ENCODE measurements at places on chromosomes 16 and 17. TPM values are rescaled to one million over a fixed set of nuclear protein-coding genes. Genes with fewer than 3 reads are reported as not detected.

MYH11 gene
- total RNA-seq = not detected

RNF222 gene
- 0.07 TPM for total RNA-seq

GRAP gene
- 0.14 TPM for total RNA-seq

NOG gene
- total RNA-seq = 6.1 TPM

HAP1 gene
- total RNA-seq = 0.82 TPM

DHRS7C gene
- total RNA-seq = not detected

Measured in foreskin keratinocyte (primary cell).